CD4-positive, alpha-beta T cell treated with Interleukin-15 for 1 hour (primary cell): ENCODE measurements at places on chromosomes 1 and 21.

DNA sequence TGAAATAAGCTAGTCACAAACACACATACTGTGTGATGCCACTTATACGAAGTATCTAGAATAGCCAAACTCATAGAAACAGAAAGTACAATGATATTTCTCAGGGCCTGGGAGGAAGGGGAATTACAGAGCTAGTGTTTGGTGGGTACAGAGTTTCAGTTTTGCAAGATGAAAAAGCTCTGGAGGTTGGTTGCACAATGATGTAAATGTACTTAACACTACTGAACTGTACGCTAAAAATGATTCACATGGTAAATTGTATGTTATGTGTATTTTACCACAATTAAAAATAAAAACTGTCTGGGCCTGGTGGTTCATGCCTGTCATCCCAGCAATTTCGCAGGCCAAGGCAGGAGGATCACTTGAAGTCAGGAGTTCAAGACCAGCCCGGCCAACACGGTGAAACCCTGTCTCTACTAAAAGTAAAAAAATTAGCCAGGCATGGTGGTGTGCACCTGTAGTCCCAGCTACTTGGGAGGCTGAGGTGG, 15.3 kb upstream of the FHAD1 start:
- DNase-seq: no peak

DNA sequence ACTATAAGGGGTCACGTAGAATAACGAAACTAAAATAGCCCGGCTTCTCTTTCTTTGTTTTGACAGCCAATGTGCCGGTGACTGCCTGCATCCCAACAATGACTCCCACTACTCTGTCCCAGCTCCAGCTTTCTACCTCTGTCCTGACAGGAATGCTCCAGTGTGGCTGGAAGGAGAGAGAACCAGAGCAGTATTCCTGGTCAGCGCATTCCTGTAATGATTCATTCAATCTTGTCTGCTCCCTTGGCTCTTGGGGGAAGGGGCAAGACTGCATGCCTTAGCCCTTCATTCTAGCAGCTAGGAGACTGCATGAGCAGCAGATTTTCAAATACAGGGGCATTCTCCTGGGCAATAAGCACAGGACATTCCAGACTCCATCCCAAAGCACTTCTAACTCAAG, 132.1 kb upstream of the PRMT6 start:
- DNase-seq: no peak

DNA sequence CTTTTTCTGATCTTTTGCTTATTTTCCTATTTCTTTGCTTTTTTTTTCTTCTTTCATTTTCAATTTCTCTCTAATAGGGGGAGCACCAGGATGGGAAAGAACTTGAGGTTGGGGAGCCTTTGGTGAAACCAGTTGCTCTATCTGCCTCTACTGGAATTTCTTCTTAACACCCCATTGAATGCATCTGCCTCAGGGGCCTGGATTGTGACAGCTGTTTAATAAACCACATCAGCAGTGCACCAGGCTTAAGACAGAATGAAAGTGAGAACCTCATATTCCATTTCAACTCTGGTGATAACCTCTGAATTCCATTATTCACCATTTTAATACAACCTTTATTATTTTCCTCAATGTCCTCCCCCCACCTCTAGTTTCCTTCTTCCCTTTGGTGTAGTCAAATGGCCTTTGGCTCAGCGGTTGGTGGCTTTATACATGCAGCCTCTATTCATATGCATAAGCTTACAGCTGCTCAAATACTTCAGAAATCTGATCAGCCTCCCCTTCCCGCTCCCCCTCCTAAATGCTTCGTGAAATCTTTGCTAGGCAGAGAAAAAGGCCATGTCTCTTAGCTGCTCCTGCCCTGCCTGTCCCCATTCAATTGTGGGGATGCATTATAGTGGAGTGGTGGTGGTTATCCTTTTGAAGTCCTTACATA, 537.3 kb upstream of the PLXNA2 start:
- no peak for DNase-seq

DNA sequence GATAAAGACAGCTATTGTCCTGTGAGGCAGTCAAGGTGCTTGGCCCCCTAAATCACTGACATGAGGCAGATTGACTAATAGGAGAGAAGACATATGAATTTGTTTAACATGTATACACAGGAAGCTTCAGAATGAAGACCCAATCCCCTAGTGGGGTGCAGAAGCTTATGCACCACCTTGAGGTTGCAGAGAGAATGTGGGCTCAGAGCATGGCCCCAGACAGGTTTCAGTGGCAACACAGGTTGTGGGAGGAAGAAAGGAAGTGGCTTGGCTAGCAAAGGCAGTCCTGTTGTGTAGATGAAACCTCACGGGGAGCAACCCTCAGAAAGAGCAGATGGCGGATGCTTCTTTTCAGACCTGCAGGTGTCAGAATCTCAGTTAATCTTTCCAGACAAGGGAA, 37.0 kb upstream of the PARP1 start:
- DNase-seq: peak; percentile 71

- no peak for DNase-seq
These were observed 120.7 kb downstream of the NGF start for GRCh38 chr1:115217150-115218033.

- no peak for DNase-seq
These were observed 281.0 kb downstream of the SMYD3 start for GRCh38 chr1:246226041-246226440.

GRCh38 chr1:214983126-214983869, 99.2 kb upstream of the KCNK2 start:
- DNase-seq: no peak

DNA sequence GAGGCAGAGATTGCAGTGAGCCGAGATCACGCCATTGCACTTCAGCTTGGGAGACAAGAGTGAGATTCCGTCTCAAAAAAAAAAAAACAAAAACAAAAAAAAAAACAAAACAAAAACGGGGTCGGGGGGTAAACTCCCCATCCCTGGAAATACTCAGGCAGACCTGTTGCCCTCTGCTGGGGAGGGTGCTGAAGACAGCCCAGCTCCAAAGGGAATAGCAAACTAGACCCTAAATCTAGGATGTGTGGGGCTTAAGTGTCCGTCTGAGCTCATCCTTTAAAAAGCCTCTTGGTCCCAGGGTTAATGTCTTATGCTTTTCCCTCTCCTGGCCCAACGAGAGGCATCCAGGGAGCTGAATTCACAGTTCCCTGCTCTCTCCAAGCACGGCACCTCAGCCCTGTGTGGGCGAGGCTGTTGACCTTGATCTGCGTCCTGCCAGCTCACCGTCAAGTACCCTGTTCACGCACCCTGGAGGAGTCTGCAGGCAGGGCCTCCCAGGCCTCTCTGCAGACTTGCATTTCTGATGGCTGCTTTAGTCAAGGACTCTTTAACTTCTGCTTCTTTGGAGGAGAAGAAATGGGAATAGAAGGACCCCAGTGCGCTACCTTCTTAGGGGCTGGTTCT, 22.3 kb downstream of the KCND3 start:
- DNase-seq: no peak

- DNase-seq: no peak
These were observed 51.5 kb upstream of the SLC22A15 start for GRCh38 chr1:115924770-115925169.

DNA sequence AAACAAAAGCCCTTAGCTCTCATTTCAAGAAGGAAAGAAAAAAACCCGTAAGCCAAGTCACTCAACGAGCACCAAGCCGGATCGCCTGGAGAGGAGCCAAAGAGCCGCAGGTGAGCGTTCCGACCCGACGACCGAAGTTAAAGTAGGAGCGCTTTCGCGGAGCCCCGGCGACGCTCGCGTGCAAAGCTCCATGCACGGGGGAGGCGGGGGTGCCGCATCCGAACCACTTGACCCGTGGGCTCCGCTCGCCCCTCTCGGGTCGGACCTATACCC, 382 bp downstream of the GPBP1L1 start:
- DNase-seq: peak; percentile 56

GRCh38 chr1:37741130-37741529, 23.8 kb downstream of the EPHA10 start:
- DNase-seq: no peak

GRCh38 chr1:101613546-101613945, 376.7 kb downstream of the S1PR1 start:
- DNase-seq: no peak

DNA sequence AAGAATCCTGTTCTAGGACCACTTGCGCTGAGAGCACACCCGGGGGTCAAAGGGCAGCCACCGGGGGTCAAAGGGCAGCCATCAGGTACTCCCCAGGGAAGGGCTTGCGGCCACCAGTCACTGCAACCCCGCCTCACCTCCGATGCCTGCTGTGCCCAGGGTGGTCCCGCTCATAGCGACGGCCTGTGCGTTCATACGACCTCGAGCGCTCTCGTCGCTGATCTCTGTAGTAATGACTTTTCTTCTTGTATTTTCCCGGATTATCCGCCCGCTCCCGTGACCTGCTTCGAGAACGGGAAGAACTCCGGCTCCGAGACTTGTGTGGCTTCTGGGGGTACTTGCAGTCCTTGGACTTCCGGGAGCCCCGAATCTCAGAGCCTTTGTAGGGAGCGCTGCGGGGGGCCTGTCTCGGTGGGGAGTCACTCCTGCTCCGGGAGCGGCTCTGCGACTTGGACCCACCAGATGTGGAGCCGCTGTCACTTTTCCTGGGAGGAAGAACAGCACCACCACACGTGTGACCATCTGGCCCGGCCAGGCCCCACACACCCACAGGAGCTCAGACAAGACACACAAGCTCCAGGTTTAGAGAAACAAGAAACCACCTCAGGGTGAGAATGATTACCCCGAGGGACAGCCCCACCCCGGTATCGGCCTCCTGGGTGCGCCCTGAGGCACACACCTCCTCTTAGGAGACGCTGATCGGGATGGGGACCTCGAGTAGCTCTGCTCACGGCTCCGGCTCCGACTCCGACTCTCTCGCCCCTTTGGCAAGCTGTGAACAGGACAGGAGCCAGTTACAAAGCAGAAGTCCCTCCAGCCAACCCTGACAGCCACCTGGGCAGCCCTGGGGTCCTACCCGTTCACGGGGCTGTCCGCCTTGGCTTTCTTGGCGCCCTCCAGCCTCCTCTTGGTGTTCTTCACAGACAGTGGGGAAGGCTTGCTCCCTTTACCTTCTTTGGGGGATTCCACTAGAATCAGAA, 11.7 kb downstream of the CCNL2 start:
- no peak for DNase-seq

DNA sequence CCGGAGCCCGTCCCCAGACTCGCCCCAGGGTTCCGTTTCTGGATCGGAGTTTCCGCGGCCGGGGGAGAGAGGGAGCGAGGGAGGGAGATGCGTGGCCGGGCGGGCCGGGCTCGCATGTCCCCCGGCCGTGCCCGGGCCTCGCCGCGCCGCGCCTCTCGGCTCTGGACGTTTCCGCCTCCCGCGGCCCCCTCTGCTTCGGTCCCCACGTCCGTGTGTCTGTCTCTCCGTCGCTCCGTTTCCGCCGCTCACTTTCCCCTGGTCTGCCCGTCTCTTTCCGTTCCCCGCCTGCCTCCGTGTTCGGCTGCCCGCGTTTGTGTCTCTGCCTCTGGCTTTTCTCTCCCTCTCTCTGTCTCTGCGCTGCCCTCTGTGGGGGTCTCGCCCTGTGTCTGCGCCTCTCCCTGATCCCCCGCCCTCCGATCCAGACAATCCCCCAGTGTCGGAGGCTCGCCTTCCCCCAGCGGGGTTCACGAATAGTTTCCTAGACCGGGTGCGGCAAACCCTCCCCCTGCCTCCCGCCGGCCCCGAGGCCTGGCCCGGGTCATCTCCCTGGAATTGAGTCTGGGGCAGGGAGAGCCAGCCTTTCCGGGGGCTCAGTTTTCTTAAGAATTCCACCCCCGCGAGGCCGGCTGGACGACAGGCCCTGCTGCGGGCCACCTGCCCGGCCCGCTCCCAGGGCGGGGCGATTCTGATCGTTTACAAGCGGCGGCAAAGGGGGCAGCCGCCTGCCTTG, 735 bp downstream of the NBL1 start:
- DNase-seq: peak; percentile 41

DNA sequence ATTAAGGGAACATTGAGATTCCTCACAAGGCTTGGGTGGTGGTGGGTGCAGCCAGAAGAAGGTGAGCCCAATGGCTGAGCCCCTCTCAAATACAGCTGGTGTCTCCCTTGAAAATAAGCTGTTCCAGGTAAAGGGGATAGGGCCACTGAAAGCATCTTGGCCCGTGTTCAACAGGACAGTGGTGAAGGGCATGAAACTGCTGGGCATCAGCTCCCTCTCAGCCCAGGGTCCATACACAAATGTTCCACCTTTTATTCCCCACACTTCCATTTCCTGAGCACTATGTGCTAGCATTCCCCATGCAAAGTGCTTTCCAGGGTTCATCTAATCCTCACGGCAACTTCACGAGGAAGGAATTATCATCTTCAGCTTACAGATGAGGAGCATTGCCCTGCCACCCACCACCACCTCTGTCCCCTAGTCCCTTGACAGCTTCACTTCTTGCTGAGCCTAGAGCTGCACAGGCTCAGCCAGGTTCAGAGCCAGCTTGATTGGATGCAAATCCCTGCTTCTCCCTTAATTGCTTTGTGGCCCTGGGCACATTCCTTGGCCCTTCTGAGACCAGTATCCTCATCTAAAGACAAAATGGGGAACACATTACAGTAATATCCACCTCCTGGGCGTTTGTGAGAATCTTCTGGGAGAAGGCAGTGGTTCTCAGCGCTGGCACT, 9.6 kb downstream of the TAGLN2 start:
- no peak for DNase-seq

GRCh38 chr1:226425431-226426031, 17.6 kb upstream of the PARP1 start:
- DNase-seq: peak; percentile 23

GRCh38 chr1:65882076-65882475, 89.4 kb downstream of the PDE4B start:
- no peak for DNase-seq

DNA sequence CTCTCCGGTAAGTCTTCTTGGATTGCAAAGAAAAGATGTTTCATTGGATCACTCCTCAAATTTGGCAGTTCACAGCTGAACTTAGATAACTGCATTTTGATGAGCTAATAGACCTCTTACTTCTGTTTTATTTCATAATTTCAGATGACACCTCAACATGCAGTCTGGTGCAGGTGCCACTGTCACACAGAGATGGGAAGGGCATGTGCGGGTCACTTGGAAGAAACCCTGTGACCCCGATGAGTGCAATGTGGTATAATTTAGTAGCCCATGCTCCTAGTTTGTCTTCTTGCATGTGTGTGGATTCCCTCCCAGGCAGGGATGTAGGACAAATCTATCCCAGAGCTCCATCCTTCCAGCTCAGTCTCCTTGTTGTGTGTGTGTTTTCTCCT, 481 bp upstream of the SLAMF1 start:
- DNase-seq: no peak

DNA sequence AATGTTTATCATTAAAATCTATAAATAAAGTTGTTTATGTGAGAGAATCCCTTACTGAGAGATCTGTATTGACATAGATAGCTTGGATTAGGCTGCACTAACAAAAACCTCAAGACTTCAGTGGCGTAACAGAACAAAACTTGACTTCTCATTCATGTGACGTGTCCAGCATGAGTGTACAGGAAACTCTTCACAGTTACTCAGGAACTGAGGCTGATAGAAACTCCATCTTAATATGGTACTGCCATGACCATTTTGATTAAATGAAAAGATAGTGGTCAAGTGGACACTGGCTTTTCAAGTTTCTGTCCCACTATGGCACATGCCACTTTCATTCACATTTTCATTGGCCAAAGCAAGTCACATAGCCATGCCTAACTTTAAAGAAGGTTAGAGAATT, 3.7 kb downstream of the ST3GAL3 start:
- DNase-seq: no peak
